ENCODE measurements at places on chromosomes 6 and 20.

- DNase-seq: no peak
Measured at GRCh38 chr6:165744555-165745228, 81.7 kb upstream of the PDE10A start.

GRCh38 chr6:158206740-158207421 lies 38.7 kb downstream of the GTF2H5 start:
- DNase-seq: no peak

- no peak for DNase-seq
Measured at GRCh38 chr6:136166815-136167214, 83.3 kb downstream of the MTFR2 start.

- DNase-seq: no peak
Measured at GRCh38 chr6:52186075-52186474, at the start of gene IL17A. Gene IL17A, plus strand, starts transcription at chr6:52186375. Its CDS starts 57 bp downstream, at chr6:52186432.

GRCh38 chr6:12097791-12098190 lies 85.7 kb downstream of the HIVEP1 start:
- DNase-seq: peak; percentile 63

DNA sequence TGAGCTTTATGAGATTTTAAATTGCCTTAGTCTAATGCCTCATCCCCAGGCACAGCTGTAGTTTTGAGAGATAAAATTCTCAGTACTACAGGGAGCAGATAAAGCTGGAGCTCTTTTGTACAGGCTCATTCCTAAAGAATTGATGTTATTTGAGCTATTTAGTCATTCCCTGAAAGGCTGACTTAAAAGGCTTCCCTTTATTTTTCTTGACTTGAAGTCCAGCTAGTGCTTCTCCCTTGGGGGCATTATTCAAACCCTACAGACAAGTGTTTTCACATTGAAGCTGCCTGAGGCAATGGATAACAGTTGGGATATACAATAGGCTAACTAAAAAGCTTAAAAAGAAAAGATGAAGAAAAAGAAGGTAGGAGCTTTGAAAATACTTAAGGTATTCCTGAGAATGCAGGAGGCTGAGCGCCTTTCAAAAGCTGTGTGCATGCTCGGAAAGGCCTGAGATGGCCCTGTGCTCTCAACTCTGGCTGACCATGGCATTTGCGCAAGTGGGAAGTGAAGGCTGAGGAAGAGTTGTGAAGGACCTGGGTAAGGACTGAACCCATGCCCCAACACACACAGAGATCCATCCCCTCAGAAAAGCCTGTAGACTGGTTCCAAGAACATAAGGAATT lies 315.1 kb downstream of the SMOC2 start:
- no peak for DNase-seq

GRCh38 chr6:3664625-3665041 lies 86.9 kb downstream of the PXDC1 start:
- no peak for DNase-seq

GRCh38 chr6:124066946-124067552 lies 263.4 kb downstream of the NKAIN2 start:
- DNase-seq: no peak

- DNase-seq: no peak
Measured at GRCh38 chr6:87945966-87946365, 101.7 kb upstream of the SPACA1 start.

DNA sequence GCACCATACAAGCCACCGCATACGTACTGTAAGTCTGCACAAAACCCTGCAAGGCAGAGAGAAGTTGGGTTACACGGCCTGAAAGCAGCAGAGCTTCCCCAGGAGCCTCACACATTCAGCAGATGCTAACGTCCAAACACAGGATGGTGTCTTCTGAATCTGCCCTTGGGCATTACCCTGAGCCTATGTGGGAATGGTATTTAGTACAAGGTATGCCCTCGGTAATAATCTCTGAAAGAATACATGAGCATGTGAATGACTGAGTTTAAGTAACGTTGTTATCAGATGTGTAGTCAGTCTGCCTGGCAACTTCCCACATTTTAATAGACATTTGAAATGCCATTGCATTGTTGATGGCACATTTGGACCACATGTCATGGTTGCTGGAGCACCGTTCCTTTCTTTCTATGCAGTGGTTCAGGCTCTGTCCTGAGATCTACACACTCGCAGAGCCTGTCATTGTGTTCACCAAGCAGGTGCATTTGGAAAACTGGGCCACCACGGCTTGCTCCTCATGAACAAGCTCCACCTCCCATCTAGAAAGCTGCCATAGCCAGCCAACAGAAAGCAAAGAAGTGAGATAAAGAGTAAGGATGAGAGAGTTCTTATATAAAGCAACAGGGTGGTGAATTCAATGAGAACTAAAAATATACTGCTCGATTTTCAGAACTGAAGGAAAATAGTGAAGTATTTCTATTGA lies 136.5 kb upstream of the GGTLC1 start:
- DNase-seq: no peak

DNA sequence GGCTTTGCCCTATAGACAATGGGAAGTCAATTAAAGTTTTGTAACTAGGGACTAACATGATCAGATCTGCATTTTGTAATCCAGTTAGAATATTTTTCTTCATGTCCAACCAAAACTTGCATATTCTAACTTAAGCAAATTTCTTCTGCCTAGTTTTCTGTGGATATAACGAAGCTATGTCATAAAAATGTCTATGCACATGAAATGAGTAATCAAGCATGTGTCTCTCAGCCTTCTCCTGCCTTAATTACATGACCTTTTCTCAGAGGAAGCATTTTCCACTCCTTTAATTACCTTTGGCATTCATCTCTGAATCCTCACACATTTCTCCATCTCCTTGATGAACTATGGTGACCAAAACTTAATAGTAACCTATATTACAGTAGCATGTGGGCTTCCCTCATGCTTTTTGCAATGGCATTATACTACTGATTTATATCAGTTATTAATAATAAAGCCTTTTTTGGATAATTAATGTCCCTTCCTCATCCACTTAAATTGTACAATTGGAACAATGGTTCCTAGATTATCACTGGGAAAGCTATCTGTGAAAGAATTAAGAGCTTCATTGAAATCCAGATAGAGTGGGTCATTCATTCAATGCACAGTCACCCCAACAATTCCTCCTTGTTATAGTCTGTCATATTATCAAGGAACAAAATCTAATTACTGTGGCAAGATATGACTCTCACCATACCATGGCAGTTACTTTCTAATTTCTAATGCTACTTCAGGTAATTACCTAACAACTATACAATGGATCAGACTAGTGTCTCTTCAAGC lies 19.1 kb upstream of the FBXO9 start:
- DNase-seq: no peak

GRCh38 chr20:49187851-49188641 lies at the start of gene STAU1:
Gene STAU1, minus strand, starts transcription at chr20:49188334. Its CDS starts 22,133 bp downstream, at chr20:49166201.
- peak; percentile 98 for DNase-seq

- DNase-seq: no peak
Measured at GRCh38 chr6:53811746-53812145, 16.9 kb downstream of the LRRC1 start.

- peak; percentile 84 for DNase-seq
Measured at GRCh38 chr6:42313038-42313437, 95.4 kb upstream of the MRPS10 start.

DNA sequence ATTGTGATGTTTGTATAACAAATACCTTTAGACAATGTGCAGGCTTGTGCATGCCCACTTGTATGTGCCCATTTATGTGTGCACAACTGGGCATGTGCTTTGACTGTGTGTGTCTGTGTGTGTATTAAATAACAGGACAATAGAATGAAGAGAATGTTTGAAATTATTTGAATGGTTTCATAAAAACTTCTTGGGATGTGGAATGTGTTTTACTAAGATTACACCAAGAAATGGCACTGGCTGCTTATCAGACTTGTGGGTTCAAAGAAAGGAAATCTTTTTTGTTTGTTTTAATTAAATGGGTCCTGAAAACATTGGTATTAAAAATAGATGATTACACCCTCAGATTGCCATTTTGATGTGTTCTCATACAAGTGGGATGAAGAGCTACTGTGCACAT lies 191.6 kb upstream of the CCN2 start:
- no peak for DNase-seq

- DNase-seq: no peak
Measured at GRCh38 chr6:79750806-79751205, 119.7 kb downstream of the SH3BGRL2 start.

DNA sequence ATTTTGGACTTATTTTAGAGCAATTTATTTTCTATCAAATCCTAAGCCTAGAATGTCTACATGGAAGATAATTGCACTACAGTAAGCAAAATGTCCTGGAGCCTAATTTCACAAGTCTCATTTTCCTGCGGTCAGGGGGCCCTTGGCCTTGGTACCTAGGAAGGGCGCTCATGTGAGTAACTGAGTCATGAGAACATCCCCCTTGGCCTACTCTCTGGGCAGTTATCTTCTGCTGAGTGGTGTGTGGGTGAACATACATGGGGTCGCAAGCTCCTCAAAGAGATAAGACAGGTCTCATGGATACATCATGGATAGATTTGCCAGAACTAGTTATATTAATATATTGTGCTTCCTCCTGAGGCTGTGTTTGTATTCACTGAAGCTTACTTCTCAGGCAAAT lies 211.2 kb upstream of the MARCKS start:
- DNase-seq: no peak

DNA sequence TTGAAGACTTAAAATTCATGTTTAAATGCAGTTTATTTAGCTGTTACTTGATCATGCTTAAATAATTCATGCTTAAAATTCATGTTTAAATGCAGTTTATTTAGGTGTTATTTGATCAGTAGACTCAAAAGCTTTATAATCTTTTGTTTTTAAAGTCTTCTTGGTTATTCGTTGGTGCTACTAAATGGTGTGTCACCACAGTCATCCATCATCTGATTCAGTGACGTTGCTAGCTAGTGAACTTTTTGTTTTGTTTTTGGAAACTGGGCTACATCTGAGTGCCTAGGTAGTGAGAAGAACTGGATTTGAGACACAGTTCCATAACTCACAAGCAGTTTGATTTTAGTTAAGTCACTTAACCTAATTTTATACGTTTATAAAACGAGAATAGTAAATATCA lies 20.9 kb downstream of the SCAF8 start:
- DNase-seq: peak; percentile 22

GRCh38 chr20:50013976-50014375 lies 31.2 kb downstream of the SNAI1 start:
- no peak for DNase-seq

GRCh38 chr6:114068771-114069170 lies 97.8 kb upstream of the HDAC2 start:
- no peak for DNase-seq

GRCh38 chr20:51678026-51678697 lies 90.0 kb downstream of the ATP9A start:
- DNase-seq: no peak

DNA sequence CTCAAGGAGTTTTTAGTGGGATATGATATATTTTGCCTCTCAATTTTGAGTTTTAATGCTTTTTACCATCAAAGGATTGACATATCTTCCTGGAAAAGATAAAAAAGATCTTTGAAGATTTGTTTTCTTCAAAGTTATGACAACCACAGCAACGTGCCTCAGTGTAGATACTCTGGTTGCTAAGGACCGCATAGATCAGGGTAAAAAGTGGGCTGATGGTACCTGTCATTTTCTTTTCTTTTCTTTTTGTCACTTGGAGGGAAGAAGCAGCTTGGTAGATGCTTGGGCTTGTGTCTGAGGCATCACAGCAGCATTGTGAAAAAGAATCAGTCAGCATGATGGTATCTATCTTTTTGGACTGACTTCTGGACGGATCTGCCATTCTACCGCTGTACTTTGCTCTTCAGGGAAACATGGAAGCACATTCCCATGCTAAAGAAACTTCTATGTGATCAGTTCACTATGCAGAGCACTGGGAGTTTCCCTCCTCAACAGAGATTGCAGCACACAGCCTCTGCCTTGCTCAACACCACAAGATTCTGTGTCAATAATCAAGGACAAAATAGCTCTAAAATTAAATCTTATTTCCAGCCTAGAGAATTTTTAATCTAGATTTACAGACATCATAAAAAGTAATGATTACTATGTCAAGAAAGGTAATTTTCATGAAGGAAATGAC lies 54.8 kb upstream of the SGK1 start:
- peak; percentile 21 for DNase-seq

GRCh38 chr6:169425628-169426370 lies 172.2 kb upstream of the THBS2 start:
- no peak for DNase-seq
